ENCODE measurements at places on chromosomes 1 and 21.

DNA sequence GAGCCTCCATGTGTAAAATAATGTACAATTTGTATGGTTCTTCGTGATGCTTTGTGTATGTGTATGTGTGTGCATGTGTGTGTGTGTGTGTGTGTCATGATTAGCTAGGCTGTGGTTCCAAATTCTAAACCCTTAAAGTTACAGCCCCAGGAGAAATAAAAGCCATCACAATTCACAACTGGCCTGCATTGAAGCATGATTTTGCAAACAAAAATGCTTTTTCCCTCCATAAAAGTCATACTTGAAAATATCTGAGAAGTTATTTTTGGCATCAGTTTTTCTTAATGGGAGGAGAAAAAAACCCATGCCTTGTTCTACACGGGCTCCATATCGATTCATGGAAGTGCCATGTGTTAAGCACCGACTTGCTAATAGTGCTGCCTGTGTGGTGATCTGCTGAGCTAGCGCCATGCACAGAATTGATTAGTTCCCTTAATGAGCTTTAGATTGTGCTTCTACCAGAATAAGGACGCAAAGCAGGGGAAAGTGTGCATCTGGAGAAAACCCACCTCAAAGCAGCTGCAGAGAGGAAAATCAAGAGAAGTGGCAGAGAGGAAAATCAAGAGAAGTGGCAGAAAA lies 207.3 kb downstream of the DSCAM start:
- no peak for DNase-seq

DNA sequence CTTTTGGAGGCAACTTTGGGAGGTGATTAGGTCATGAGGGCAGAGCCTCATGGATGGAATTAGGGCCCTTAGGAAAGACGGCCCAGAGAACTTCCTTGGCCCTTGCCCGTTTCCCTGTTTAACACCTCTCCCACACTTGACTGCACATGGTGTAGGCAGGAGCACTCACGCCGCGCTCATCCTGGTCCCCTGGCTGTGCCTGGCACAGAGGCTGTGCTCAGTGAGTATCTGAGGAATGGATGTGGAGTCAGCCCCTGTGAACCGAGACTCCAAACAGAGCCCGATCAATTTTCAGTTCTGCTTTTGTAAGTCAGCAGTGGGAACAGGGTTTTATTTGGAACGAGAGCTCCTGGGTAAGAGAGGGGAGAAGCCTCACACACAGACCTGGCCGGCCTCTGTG lies 29.8 kb upstream of the ETV3 start:
- DNase-seq = no peak

DNA sequence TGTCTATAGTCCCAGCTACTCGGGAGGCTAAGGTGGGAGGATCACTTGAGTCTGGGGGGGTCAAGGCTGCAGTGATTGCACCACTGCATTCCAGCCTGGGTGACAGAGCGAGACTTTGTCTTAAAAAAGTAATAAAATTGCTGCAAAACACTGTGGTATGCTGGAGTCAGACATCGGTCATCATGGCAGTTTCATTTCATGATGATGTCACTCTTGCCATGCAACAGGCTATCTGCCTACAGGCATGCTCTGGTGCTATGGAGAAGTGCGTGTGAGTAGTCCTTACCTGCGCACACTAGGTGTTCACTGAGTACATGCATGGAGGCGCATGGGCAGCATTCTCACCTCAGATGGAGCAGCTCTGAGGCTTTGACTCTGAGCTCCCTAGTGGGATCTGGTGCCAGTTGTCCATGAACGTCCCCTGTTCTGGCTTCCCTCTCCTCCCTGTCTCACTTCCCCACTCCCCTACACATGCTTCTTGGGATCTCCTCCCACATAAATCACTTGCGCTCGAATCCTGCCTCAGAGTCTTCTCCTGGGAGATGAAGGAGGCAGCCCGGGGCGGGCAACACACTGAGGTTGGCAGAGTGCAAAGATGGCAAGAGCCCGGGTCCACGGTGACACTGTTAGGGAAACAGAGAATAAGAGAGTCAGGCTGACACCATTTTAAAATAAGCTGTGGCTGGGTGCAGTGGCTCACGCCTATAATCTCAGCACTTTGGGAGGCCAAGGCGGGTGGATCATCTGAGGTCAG lies 10.4 kb upstream of the CELA3B start:
- DNase-seq = no peak

DNA sequence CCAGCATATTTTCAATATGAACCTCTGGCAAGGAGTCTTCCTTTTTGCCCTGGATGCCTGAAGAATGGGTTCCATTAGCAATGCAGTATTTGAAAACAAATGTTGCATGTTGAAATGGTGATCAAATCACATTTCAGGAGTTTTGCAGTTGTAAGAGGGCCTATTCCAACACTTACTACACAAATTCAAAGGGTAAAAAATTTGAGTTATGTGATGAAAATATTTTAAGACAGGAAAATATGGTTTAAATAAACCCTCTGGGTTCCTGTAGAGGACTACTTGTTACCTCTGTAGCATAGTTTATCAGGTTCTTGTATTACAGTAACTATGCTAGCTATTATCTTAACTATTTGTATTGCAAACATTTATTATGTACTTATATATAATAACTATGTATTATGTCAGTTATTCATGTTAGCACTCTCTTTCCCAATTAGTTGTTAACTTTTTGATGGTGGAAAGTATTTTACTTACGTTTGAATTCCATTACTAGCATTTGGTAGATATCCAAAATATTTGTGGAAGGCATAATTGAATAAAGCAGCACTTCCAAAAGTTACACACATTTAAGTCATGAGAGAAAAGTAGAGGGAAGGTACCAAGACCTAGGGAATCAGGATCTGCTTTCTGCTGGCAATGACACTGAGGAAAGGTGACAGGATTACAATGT lies 312.9 kb downstream of the GRIK1 start:
- no peak for DNase-seq

GRCh38 chr1:64699327-64699726 lies 45.5 kb upstream of the RAVER2 start:
- no peak for DNase-seq

DNA sequence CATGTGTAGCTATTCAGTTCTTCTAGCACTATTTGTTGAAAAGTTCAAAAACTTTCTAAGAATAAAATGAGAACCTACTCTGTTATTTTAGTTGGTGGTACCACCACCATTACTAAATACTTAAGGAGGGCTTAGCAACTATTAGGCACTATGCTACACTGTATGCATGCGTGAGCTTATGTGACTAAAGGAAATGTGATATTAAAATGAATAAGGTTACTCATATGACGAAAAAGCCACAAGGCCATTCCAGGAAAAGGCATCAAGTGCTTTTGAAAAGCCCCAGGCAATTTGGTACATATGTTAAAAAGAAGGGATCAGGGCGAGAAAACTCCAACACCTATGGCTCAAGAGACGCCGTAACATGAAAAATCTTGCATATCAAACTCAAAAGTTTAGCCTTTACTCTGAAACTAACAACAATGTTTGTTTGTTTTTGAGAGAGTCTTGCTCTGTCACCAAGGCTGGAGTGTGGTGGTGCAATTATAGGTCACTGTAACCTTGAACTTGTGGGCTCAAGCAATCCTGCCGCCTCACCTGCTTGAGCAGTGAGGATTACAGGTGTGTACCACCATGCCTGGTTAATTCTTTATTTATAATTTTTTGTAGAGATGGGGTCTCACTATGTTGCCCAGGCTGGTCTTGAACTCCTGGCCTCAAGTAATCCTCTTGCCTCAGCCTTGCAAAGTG lies 42.5 kb downstream of the EPRS1 start:
- DNase-seq = no peak
